ENCODE measurements at places on chromosomes 2 and 18.

DNA sequence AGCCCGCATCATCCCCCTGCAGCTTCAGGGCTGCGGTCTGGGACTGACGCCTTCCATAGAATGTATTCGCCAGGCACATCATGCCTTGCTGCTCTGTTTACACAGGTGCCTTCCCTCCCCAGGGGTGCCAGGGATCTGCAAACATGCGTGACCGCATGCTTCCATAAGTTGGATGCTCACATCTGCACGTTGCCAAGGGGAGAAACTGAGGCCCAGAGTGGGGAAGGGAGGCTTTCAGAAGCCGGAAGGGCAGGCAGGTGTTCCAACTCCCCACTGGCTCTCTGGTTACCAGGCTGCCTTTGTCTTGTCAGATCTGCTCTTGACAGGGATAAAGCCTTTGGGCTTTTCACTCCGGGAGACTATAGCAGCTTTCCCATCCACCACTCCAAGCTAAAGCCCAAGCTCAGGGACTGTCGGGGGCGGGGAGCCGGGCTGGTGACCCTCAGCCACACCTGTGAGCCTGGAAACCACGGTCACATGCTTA is 125.8 kb upstream of the TNP1 start:
- H3K4me1 ChIP-seq = no peaks in the 10 kb centered on the region
- no peak overlapping the region for H3K27ac ChIP-seq
- no peaks in the 10 kb centered on the region for H3K36me3 ChIP-seq

DNA sequence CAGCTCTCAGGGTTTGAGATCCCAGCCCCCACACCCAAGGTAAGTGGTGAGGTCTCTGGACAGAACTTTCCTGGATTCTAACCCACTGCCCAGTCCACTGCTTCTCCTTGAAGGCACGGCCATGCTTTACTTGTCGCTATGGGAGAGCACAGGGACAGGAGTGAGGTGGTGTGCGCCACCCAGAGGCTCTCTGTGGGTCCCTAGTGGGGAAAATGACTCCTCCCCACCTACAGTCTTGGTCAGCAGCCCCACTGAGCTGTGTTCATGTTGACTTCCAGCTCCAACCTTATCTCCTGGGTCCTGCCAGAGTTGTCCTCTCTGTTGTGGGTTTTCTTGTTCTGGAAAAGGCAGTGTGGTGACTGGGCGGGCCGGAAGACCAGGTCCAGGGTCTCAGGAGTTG is 11.1 kb downstream of the TET3 start:
- no peaks in the 10 kb centered on the region for H3K36me3 ChIP-seq
- DNase-seq = no peak
- no peaks in the 10 kb centered on the region for H3K27me3 ChIP-seq
- no peak overlapping the region for H3K27ac ChIP-seq
- H3K4me3 ChIP-seq = no peak overlapping the region

DNA sequence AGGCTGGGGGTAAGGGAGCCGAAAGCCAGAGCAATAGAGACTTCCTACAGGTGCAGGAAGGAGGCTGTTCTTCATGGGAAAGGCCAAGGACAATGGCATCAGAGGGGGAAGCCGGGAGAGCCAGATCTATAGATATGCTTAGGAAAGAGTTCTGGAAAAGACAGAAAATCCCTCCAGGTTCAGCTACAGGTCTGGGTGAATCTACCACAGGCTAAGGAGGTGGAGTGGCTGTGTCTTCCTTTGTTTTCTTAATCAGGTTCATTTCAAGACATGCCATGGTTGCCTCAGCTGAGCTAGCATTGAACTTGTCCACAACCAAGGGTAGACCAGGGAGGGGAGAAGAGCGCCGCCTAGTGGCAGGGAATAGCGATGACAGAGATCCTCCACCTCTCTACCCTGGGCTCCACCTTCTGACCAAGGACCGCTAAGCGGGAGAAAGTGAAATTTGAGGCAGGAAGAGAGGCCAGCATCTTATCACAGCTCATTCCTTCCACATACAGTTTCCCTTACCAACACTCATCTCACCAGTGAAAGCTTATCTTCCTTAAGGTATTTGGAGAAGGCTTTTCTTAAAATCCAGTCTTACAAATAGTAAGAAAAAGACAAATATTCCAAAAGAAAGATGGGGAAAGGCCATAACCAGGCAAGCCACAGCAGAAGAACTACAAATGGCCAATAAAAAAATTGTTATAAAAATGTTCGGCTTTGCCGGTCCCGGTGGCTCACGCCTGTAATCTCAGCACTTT is 74.2 kb downstream of the VIT start:
- H3K27me3 ChIP-seq = no peaks in the 10 kb centered on the region
- H3K36me3 ChIP-seq = no peaks in the 10 kb centered on the region
- H3K4me1 ChIP-seq = no peaks in the 10 kb centered on the region
- no peak overlapping the region for H3K27ac ChIP-seq

- no peak for DNase-seq
- H3K27ac ChIP-seq = no peak overlapping the region
- H3K36me3 ChIP-seq = no peaks in the 10 kb centered on the region
- peaks cover 14% of the 10 kb centered on the region for H3K27me3 ChIP-seq
- H3K4me1 ChIP-seq = no peaks in the 10 kb centered on the region
Measured at GRCh38 chr2:29240601-29241000, 125.4 kb downstream of the CLIP4 start.

DNA sequence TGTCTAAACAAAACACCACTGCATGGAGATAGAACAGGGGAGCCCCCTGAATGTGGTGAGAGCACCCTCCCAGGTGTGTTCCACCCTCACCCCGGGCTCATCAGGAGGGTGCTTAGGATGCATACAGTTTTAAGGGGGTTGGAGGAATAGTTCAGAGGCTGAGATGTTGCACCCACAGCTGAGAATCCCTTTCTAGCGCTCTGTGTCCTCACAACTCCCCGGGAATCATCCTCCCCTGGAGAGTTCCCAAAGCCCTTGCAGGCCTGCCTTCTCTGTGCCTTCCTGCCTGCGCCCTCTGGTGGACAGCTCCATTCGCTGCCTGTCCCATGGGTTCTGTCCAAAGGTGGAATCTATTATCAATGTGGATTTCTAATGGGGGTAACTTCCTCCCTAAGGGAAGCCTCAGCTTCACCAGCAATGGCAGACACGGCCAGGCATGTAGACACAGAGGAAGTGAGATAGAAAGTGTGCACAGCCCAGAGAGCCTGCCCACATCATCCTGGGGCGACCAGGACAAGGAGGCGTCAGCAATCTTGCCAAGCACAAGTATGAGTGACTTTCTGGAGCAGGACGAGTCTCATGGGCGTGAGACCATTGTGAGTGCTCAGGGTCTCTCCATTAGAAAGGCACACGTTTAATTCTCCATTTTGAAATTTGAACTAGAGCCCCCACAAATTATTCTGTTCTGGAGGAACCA is 1.2 kb upstream of the UGT1A5 start:
- peak; percentile 59 for DNase-seq
- H3K27me3 ChIP-seq = no peaks in the 10 kb centered on the region
- no peak overlapping the region for H3K27ac ChIP-seq

GRCh38 chr2:189232759-189233406 is 53.3 kb upstream of the COL5A2 start:
- H3K27me3 ChIP-seq = no peaks in the 10 kb centered on the region
- H3K4me3 ChIP-seq = no peak overlapping the region
- H3K4me1 ChIP-seq = no peaks in the 10 kb centered on the region
- H3K27ac ChIP-seq = no peak overlapping the region

- DNase-seq = no peak
- H3K27ac ChIP-seq = no peak overlapping the region
- H3K36me3 ChIP-seq = no peaks in the 10 kb centered on the region
- H3K4me3 ChIP-seq = no peak overlapping the region
Measured at GRCh38 chr2:84925336-84925723, 19.9 kb downstream of the TMSB10 start.

DNA sequence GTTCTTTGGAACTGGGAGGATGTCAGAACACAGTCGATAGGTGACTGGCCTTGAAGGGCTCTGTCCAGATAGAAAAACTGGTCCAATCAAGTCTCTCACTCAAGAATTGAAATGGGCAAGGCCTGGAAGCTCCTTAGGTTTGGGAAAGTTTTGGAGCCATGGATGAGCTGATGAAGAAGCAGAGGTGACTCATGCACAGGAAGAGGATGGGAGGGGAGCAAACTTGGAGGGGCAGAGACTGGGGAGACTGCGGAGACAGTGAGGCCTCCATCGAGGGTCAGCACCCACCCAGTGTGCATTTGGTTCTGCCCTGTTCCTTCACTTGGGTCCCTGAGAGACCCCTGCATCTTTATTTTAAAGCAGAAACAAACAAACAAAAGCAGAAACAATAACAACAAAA is 41.1 kb downstream of the SOWAHC start:
- peaks cover 2% of the 10 kb centered on the region for H3K27me3 ChIP-seq
- no peaks in the 10 kb centered on the region for H3K4me1 ChIP-seq
- no peaks in the 10 kb centered on the region for H3K36me3 ChIP-seq
- no peak for DNase-seq

DNA sequence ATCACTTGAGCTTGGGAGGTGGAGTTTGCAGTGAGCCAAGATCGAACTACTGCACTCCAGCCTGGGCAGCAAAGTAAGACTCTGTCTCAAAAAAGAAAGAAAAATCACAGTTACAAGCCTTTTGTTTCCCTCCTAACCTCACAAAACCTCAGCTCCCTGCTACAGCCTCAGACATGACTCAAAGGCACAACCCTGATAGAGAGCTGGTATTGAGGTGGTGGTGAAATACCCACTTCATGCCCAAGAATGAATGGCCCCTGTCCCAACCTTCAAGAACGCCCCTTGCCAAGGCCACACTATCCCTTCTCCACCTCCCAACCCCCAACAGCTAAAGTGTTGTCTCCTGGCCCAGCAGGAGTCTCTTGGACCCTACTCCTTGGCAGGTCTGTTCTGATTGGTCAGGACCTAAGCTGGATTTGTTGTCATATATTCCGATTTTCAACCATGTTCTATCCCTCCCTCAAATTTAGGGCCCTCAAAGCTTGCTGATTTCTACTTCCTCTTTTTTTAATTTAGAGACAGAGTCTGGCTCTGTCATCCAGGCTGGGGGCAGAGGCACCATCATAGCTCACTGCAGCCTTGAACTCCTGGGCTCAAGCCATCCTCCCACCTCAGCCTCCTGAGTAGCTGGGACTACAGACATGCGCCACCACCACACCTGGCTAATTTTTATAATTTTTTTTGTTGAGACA is 61.9 kb upstream of the BZW1 start:
- no peak for DNase-seq
- H3K27ac ChIP-seq = no peak overlapping the region
- no peaks in the 10 kb centered on the region for H3K27me3 ChIP-seq
- H3K4me3 ChIP-seq = no peak overlapping the region
- no peaks in the 10 kb centered on the region for H3K36me3 ChIP-seq

- no peaks in the 10 kb centered on the region for H3K36me3 ChIP-seq
- H3K4me1 ChIP-seq = no peaks in the 10 kb centered on the region
- DNase-seq = no peak
- no peaks in the 10 kb centered on the region for H3K27me3 ChIP-seq
- H3K4me3 ChIP-seq = no peak overlapping the region
Measured at GRCh38 chr2:150609831-150610582, 122.5 kb upstream of the RND3 start.

DNA sequence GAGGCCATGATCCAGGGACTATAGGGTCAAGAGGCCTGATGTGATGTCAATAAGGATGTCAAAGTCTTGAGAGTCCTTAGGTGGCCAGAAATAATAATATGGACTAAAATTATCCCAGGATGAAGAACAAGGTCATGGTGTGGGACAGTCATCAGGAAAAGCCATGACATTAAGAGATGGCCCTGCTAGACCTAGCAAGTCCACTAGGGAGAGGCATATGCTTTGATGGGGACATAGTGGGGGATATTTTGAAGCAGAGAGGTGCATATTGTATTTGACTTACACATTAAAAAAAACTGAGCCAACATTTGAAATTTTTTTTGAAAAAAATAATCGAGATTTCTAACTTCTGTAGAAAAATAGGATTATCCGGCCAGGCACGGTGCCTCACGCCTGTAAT is 53.3 kb upstream of the CXCR4 start:
- no peak for DNase-seq
- H3K27ac ChIP-seq = no peak overlapping the region
- no peaks in the 10 kb centered on the region for H3K36me3 ChIP-seq
- H3K27me3 ChIP-seq = no peaks in the 10 kb centered on the region
- no peaks in the 10 kb centered on the region for H3K4me1 ChIP-seq
- no peak overlapping the region for H3K4me3 ChIP-seq
